ENCODE measurements at places on chromosomes 1 and 21.
A peak's percentile ranks its signal among the peaks of the same experiment; 100 is the strongest.

DNA sequence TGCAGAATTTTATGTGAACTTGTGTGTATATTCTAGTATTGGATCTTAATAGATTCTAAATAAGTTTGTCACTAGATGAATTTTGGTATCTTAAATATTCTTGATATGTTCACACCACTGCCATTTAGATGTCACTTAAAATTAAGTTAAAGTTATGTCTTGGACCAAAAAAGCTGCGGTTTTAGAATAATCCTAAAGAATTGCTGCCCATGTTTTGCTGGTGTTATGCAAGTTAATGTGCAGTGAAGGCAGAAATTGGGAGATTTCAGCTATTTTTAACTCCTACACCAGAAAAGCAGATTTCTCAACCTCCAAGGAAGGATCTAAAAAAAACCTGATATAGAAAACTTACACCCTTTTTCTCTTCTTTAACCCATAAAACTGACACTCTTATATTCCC, 757 bp downstream of the ACADM start:
- DNase-seq, result no peak

DNA sequence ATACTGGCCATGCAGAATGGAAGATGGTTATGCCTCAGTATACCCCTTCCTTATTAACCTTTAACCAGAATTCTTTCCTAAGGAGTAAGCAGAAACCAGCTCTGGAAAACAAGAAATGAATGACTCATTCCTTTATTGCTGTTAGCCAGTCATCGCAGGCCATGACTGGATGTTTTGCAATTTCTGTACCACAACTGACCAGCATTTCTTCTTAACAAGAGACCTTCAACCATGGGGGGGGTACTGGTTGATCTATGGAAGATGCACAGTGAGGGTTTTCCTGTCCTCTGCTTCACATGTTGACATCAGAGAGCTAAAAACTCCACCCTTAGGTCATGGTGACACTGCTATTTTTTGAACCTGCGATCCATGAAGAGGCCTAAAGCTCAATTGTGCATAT, 28.0 kb upstream of the RNF2 start:
- peak; percentile 82 for DNase-seq

- DNase-seq, result no peak
Observed at GRCh38 chr1:7258589-7259135, 473.4 kb downstream of the CAMTA1 start.

DNA sequence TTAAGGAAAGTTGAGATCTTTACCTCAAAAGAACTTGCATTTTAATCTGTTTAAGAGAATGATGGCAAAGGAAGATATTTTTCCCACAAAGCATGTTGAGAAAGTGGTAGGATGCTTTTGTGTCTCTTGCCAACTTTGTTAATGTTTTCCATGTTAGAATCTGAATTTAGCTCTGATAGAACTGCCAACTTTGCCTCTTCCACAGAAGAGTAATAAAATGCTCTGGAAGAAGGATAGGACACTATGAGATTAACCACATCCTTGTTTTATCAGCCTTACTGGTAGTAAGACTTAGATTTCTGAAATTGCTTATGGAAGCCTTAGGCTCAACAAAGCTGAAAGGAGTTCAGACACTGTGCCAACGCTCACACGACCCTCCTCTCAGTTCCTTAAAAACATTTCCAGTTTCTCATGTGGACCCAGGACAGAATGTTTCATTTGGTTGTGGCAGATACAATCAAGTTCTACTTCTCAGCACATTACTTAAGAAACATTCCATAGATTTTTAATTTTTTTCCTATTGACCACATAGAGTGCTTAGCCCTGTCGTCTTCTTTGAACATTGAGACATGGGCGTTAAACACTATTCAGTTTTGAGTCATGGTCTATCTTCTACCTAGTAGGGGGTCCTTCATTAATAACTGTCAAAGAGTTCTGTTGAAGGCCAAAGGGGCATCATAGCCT, 59.0 kb downstream of the MTR start:
- DNase-seq, result peak; percentile 41

- no peak for DNase-seq
Observed at GRCh38 chr1:226061841-226062557, 517 bp upstream of the H3-3A start.

GRCh38 chr1:152048416-152049009, 11.7 kb upstream of the S100A11 start:
- DNase-seq, result no peak
